ENCODE measurements at places on chromosomes 4 and X.

- no peak for DNase-seq
These were observed 137.6 kb upstream of the TBL1X start for GRCh38 chrX:9327086-9327746.

GRCh38 chr4:5276475-5277075, 225.3 kb downstream of the STK32B start:
- no peak for DNase-seq

- DNase-seq = no peak
These were observed 40.0 kb upstream of the RPS6KA3 start for GRCh38 chrX:20306668-20307067.

DNA sequence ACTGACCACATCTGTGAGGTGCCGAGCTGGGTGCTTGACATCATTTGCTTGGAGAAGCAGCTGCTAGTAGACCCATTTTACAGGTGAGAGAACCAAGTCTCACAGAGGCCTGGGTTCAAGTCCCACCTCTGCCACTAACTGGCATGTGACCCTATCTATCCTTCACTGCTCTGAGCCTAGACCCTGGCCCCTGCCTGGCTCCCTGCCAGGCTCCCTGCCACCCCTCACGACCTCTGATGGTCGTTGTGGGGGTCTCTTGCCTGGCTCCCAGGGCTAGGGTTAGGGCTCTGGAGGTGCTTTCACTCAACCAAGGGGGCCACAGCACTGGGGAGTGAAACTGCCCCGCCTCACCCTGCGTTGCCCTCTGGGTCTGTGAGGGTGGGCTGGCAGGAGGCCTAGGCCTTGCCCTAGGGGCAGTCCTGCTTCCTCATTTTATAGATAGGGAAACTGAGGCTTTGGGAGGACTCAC, 7.2 kb upstream of the ADD1 start:
- DNase-seq = no peak

DNA sequence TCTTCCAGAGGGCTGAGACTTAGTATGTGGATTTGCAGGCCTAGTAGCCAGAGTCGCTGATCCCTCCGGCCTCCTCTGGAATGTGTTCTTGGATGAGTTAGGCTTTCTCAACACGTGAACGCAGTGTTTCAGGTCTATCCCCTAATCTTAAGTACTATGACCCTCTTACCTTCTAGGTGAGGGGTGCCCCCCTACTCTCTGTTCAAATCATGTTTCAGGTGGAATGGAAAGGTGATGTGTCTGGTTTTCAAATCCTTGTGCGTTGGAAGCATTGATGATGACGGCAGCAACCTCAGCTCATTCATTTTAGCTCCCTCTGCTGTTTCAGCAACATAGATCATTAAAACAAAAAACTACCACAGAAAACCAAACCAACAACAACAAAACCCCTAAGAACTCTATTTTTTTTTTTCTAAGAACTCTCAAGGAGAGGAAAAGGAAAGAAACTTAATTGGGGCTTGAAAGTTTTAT, 56.4 kb downstream of the RWDD4 start:
- no peak for DNase-seq

DNA sequence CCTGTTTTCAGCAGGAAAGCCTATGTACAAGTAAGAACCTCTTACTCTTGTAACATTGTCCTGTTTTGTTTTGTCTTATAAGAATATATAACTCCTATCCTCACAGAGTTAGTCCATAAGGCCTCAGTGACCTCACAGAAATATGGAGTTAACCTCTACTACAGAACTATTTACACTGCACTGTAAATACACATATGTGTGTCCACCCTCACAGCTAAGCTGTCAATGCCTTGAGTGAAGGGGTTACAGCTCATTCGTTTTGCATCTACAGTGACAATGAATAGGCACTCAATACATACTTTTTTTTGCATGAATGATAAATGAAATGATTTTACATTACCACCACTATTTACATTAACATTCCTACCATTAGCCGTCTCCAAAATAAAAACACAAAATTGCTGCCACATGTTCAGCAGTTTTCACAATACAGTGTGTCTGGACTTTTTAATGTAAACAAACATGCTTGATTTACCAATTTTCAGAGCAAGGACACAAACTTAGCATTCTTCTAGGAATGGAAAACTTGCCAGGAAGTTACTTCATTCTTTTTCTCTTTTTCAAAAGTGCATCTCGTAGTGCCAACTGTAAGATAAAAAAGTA, 9.5 kb upstream of the NAAA start:
- DNase-seq = no peak

- no peak for DNase-seq
These were observed 19.0 kb downstream of the GAB3 start for GRCh38 chrX:154731881-154732280.

- no peak for DNase-seq
These were observed 266.9 kb downstream of the SPATA18 start for GRCh38 chr4:52317981-52318380.

DNA sequence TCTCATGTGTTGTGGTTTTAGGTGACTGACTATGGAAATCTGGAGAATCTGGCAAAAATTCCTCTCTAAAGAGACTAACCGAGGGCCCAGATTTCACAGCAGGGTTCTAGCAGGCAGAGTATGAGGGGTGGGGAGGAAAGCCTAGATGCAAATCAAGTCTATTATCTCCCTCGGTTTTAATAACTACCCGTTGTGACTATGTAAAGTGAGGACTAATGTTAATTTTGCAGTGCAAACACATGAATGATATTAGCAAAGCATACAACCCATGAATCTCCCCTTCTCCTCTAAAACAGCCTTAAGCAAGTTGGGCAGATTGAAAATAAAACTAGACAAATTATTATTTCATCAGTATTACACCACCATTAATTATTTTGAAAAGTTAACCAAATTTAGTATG, 131.4 kb downstream of the SLITRK2 start:
- DNase-seq = no peak

GRCh38 chrX:94576367-94577004, 902.5 kb downstream of the FAM133A start:
- no peak for DNase-seq

DNA sequence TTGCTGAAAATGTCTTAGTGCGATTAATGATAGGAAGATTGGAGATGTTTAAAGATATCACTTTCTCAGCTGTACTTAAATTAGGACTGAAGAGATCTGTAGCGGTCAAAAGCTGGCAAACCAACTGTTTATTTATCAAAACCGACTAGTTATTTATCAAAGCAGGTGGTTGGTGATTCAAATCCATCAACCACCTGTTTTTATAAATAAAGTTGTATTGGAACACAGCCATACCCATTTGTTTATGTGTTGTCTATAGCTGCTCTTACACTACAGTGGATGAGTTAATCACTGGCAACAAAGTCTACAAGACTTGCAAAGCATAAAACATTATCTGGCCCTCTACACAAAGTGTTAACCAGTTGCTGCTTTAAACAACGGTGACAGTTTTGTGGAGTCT, 76.8 kb downstream of the IL15 start:
- DNase-seq = no peak

GRCh38 chrX:40511258-40511657, 69.5 kb upstream of the ATP6AP2 start:
- DNase-seq = no peak

DNA sequence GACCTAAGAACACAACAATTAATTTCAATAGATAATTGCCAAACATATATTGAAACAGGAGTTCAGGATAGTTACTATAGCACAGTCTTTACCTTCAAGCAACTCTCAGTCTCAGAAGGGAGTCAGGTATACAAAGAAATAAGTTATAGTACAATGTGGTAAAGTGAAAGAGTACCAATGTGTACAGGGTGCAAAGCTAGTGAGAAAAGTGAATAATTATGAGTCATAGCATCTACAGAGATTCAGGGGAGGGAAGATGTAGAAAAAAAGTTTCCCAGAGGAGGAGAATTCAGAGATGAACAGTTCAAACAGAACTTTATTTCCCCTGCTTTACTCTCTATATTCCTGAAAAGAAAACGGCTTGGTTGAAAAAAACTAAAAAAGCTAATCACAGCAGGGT, 22.7 kb upstream of the DKK2 start:
- DNase-seq = no peak

DNA sequence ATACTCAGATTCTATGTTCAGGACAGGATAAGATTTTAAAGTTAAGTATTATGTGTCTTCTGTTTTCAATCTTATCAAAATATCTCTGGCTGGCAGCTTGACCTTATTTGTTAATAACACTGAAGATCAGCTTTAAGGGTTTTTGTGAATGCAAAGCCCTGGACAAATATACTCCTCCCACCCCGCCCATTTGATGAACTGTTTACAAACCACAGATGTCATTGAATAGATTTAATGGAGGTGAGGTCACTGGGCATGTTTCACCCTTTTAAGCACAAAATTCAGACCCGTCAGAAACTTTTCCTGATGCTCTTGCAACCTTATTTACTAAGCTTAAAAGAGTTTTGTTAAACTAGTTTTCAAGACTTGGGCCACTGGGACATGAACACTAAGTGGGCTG, 10.1 kb upstream of the CXCL8 start:
- DNase-seq = no peak

- no peak for DNase-seq
These were observed 8.0 kb upstream of the FGFRL1 start for GRCh38 chr4:1003271-1004070.

GRCh38 chr4:89142691-89143669, 31.6 kb downstream of the TIGD2 start:
- no peak for DNase-seq

DNA sequence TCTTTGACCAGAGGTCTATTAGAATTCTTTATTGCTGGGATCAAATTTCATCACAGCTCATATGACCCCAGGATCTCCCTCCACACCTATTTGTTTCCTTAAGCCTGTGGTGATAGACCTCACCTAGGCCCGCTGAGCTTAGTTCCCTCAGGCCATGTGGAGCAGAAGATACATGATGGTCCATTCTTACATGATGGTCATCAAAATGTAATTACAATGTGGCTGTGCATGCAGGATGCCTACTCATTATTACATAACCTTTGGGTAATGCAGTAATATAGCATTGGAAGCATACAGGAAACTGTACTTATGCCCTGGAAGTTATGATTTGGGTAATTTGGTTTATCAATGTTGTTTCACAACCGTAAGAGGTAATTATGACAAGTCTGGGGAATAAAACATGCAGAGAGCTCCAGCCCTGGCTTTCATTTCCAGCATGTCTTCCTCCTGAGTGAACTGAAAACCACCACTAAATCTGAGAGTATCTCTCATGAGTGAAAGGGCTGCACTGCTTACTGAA, 67.0 kb upstream of the AGA start:
- no peak for DNase-seq

- DNase-seq = no peak
These were observed 816.1 kb downstream of the CCSER1 start for GRCh38 chr4:90943311-90943710.

DNA sequence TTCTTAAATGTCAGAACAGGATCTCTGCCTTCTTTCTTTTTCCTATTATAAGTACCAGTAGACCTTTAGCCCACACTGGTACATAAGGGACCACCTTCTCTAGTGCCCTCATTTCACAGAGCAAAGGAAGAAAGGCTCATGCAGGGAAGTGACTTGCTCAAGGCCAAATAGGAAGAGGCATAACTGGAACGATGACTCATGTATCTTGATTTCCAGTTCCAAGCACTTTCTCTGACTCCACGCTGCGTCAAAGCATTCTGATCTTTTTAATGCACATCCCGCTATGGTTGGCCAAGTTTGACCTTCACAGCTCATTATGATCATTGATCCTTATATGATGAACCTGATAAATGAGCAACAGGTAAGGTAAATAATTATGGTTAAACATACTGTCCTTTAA, 542.0 kb downstream of the GBA3 start:
- DNase-seq = no peak

DNA sequence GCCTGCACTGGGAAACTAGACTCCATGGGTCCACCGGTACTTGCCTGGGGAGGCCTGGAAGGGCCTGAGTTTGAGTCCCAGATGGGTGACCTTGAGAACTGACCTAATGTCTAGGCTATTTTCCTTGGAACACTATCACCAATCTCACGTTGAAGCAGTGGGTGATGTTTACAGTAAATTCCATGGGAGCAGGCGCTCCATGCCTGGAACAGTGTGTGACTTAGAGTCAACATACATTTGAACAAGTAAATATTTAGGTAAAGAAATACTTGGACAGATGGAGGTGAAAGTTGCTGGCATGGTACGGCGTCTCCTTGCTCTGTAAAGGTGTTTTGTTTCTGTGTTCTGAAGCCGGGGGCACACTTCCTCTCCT, 47.5 kb downstream of the TBC1D14 start:
- no peak for DNase-seq

- DNase-seq = no peak
These were observed 61.9 kb upstream of the NFKB1 start for GRCh38 chr4:102439236-102439614.

- DNase-seq = no peak
These were observed 183.2 kb downstream of the DHRSX start for GRCh38 chrX:2317527-2318055.

GRCh38 chrX:3450881-3451570, 104.6 kb upstream of the MXRA5 start:
- no peak for DNase-seq

DNA sequence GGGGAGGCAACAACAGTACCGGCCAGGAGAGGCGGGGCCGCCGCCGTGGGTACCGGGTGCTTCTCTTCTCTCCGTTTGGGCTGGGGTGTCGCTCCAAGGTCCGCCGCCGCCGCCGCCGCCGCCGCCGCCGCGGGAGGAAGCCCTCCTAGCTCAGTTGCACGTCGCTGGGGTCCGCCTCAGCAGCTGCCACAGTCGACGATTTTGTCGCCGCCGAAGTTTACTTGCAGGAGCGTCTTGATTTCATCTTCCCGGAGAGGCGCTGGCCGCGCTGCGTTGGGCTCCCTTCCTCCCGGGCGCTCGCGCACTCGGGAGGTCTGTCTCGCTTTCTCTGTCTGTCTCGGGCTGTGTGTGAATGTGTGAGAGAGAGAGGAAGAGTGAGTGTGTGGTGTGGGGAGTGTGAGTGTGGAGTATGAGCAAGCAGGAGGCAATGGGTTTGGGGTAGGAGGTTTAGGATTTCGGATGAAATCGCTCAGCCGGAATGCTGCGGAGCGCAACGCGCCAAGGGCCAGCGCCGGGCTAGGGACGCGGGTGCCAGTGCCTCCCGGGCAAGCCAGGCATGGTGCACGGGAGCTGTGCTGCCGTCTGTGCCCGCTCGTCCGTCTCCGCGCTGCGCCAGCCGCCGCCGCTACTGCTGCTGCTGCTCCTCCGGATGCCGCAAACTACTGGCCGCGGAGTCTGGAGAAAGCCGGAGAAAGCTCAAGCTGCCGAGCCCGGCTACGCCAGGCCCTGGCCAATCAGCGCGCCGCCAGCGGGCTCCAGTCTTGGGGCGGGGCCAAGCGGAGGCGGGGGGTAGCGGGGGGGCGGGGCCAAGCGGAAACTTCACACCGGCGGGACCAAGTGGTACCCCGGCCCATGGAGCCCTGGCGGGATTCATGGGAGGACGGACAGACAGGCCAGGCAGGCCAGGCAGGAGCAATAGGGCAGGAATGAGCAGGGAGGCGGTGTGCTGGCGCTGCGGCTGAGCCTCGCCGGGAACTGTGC, at the start of gene PCDH19:
PCDH19 (minus strand) TSS at position 664 of the 981 bp plus-strand sequence. CDS start 1,676 bp downstream, outside the sequence.
- DNase-seq = no peak

DNA sequence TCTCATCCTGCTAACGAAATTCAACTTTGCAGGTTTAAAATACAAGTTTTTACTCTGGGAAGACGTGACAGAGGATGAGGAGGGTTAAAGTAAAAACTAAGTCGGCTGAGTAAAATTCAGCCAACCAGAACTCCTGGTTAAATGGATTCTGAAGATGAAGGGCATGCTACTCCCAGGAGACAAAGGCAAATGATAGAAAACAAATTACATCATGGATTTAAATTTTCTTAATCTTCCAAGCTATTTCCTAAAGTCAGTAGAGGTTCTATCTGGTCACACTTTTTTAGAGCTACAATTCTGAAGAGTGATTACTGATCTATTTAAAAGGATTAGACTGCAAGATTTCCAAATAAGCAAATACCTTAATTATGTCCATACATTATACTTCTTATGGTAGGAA, 47.9 kb downstream of the ZNF827 start:
- no peak for DNase-seq

GRCh38 chrX:123489011-123489410, 243.8 kb downstream of the THOC2 start:
- no peak for DNase-seq

Measured in stimulated activated CD8-positive, alpha-beta memory T cell treated with anti-CD3 and anti-CD28 coated beads, Interleukin-12 subunit alpha, Interleukin-12 subunit beta, amount 100 ng/mL, for 1 hour (primary cell).